Stimulated activated CD4-positive, alpha-beta T cell treated with anti-CD3 and anti-CD28 coated beads, Interleukin-1b, Interleukin-23, amount 100 ng/mL, for 1 hour (primary cell): ENCODE measurements at places on chromosomes 4 and X.

- DNase-seq: no peak
Measured at GRCh38 chr4:139825523-139826014, 159.9 kb downstream of the MGST2 start.

GRCh38 chr4:8528713-8529112, 51.5 kb upstream of the GPR78 start:
- no peak for DNase-seq

GRCh38 chrX:4655743-4656142, 942.3 kb upstream of the PRKX start:
- DNase-seq: no peak

GRCh38 chr4:170025523-170026252, 507 bp downstream of the MFAP3L start:
- DNase-seq: no peak

- no peak for DNase-seq
Measured at GRCh38 chrX:117120700-117121099, 657.9 kb upstream of the CT83 start.

- no peak for DNase-seq
Measured at GRCh38 chrX:106341823-106342222, 173.7 kb downstream of the PWWP3B start.

- no peak for DNase-seq
Measured at GRCh38 chrX:125651426-125651825, 331.8 kb downstream of the TEX13C start.
